ENCODE measurements at places on chromosomes 1 and 21.

- peaks cover 19% of the 10 kb centered on the region for H3K27me3 ChIP-seq
- H3K4me3 ChIP-seq = no peak overlapping the region
- DNase-seq = no peak
- peaks cover 7% of the 10 kb centered on the region for H3K4me1 ChIP-seq
- no peak overlapping the region for H3K27ac ChIP-seq
- H3K36me3 ChIP-seq = no peaks in the 10 kb centered on the region
Observed at GRCh38 chr1:231106347-231106746, 55.5 kb upstream of the TRIM67 start.

GRCh38 chr21:36697851-36698384, 997 bp upstream of the SIM2 start:
- no peak overlapping the region for H3K27ac ChIP-seq
- H3K4me1 ChIP-seq = peaks cover 10% of the 10 kb centered on the region
- no peaks in the 10 kb centered on the region for H3K36me3 ChIP-seq
- DNase-seq = no peak

- H3K27me3 ChIP-seq = peaks cover 61% of the 10 kb centered on the region
- H3K4me1 ChIP-seq = peaks cover 5% of the 10 kb centered on the region
- no peak for DNase-seq
- H3K36me3 ChIP-seq = no peaks in the 10 kb centered on the region
- no peak overlapping the region for H3K27ac ChIP-seq
Observed at GRCh38 chr1:228007049-228007800, 427 bp downstream of the WNT3A start.

GRCh38 chr1:113681596-113682337, 77.5 kb downstream of the PHTF1 start:
- no peak overlapping the region for H3K27ac ChIP-seq
- H3K4me1 ChIP-seq = peaks cover 5% of the 10 kb centered on the region
- H3K4me3 ChIP-seq = no peak overlapping the region
- no peak for DNase-seq
- H3K36me3 ChIP-seq = peaks cover 4% of the 10 kb centered on the region

GRCh38 chr1:204202481-204202880, 6.2 kb upstream of the KISS1 start:
- no peak for DNase-seq
- no peak overlapping the region for H3K27ac ChIP-seq
- peaks cover 4% of the 10 kb centered on the region for H3K4me1 ChIP-seq
- peaks cover 26% of the 10 kb centered on the region for H3K27me3 ChIP-seq

DNA sequence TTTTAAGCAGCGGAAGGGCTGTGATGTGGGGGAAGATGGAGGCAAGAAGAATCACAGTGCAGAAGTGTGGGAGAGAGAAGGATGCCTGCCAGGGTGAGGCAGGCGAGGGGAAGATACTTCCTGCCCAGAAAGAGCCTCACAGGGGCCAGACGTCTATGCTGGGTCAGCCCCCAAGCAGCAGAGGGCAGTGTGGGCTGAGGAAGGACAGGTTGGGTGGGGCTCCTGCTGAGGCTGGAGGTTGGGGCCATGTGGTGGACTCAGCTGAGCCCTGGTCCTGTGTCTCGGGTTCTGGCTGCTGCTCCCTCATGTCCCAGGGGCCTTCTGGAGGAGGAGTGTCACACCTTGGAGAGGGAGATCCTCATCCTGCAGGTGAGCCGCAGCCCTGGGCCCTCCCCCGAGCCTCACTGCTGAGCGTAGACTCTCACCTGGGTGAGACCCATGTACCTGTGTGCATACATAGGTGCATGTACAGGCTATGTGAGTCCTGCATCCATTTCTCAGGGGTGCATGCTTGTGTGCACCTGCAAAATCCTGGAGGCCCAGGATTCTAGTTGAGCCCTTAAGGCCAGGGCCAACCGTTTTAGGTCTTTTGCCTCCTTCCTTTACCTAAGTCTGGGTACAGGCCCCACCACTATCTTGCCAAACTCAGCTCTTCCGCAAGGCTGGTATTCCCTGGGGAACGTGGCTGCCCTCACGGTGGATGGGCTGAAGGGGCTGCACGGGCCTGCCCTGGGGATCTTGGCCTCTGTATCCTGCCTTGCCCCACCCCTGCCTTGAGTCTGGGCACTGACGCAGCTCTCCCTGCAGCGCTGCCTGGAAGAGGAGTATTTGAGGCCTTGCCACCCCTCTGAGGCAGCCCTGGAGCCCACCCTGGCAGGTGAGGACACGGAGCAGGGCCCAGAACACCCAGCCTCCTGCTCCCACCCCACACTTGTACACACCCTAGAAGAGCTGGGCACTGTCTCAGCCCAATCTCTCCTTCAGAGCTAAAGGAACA, 3.7 kb downstream of the CCDC24 start:
- DNase-seq = no peak
- no peak overlapping the region for H3K27ac ChIP-seq
- peaks cover 8% of the 10 kb centered on the region for H3K4me1 ChIP-seq

GRCh38 chr1:119968068-119968492, 71.8 kb upstream of the ADAM30 start:
- H3K4me1 ChIP-seq = peaks cover 18% of the 10 kb centered on the region
- no peak overlapping the region for H3K4me3 ChIP-seq
- peak overlapping the region; percentile 75 for H3K27ac ChIP-seq
- H3K27me3 ChIP-seq = no peaks in the 10 kb centered on the region

- H3K27ac ChIP-seq = no peak overlapping the region
- DNase-seq = no peak
- H3K36me3 ChIP-seq = no peaks in the 10 kb centered on the region
- H3K4me3 ChIP-seq = no peak overlapping the region
Observed at GRCh38 chr1:211652371-211652770, 23.1 kb downstream of the NEK2 start.

DNA sequence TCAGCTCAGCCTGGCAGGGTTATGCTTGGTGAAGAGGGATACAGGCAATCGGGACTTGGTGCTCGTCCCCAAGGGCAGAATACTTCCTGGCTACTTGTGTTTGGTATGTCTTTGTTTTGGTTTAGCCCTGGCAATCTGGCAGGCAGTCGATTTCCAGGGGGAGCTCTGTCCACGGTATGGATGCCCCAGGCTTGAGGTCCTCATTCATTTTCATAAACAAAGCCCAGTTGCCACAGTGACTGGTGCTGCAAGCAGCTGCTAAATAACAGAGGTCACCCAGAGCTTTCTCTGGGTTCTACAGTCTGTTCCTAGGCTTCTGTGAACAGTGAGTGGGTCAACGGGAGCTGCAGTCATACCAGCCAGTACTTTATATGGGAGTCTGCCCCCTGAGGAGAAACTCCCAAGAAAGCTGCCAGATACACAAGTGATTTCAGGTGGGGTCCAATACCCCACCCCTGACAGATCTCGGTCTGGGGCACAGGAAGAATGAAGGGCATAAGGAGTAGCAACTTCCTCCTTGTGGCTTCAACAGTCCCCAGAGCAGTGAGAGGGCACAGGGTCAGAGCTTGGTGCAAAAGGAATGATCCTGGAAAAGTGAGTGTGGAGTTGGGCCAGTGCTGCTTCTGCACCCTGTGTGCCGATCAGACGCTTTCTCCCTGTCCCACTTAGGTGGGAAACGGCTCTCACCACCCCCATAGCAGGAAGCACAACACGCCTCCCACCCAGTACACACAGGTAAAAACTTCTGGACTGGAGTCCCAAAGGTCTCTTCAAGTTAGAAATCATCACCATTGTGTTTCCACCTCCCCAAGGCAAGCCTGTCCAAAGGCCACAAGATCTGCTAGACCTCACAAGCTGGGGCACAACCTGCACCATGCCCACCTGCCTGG, 55.5 kb downstream of the TGFBR3 start:
- H3K27me3 ChIP-seq = no peaks in the 10 kb centered on the region
- H3K4me3 ChIP-seq = no peak overlapping the region
- H3K27ac ChIP-seq = peak overlapping the region; percentile 30
- H3K4me1 ChIP-seq = peaks cover 21% of the 10 kb centered on the region
- no peak for DNase-seq
- no peaks in the 10 kb centered on the region for H3K36me3 ChIP-seq

DNA sequence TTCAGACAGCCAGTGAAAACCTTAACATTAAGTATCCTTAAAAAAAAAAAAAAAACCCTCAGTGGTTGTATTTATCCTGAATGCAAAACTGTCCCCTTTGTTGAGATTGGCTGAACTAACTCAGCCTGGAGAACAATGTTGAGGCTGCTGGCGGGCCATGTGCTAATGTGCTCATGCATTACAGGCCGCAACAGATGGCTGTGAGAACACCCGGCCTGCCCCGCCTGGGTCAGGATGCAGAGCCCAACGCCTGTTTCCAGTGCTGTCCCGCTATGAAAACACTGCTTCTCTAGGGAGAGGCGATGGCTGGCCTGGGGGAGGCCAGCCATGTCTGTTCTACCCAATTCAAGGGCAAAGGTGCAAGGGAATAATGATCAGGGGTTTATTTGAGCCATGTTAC, 13.8 kb downstream of the OLIG2 start:
- DNase-seq = no peak
- H3K4me1 ChIP-seq = peaks cover 16% of the 10 kb centered on the region
- H3K27ac ChIP-seq = no peak overlapping the region
- H3K27me3 ChIP-seq = peaks cover 18% of the 10 kb centered on the region
- no peak overlapping the region for H3K4me3 ChIP-seq

- H3K4me1 ChIP-seq = peaks cover 20% of the 10 kb centered on the region
- H3K36me3 ChIP-seq = peaks cover 15% of the 10 kb centered on the region
- H3K27ac ChIP-seq = no peak overlapping the region
- no peak overlapping the region for H3K4me3 ChIP-seq
- no peak for DNase-seq
- H3K27me3 ChIP-seq = no peaks in the 10 kb centered on the region
Observed at GRCh38 chr1:28934676-28935075, 20.3 kb downstream of the EPB41 start.

- DNase-seq = no peak
- no peaks in the 10 kb centered on the region for H3K36me3 ChIP-seq
- no peak overlapping the region for H3K4me3 ChIP-seq
- peaks cover 10% of the 10 kb centered on the region for H3K27me3 ChIP-seq
- no peak overlapping the region for H3K27ac ChIP-seq
Observed at GRCh38 chr21:36547464-36547863, 67.5 kb upstream of the CLDN14 start.

DNA sequence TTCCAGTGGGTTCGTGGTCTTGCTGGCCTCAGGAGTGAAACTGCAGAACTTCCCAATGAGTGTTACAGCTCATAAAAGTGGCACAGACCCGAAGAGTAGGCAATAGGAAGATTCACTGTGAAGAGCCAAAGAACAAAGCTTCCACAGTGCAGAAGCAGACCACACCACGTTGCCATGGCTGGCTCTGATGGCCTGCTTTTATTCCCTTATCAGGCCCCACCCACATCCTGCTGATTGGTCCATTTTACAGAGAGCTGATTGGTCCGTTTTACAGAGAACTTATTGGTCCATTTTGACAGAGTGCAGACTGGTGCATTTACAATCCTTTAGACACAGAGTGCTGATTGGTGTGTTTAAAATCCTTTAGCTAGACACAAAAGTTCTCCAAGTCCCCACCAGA, 131.4 kb upstream of the CHRM3 start:
- no peak overlapping the region for H3K27ac ChIP-seq
- H3K4me1 ChIP-seq = no peaks in the 10 kb centered on the region
- no peak for DNase-seq
- no peak overlapping the region for H3K4me3 ChIP-seq
- no peaks in the 10 kb centered on the region for H3K27me3 ChIP-seq

- H3K4me1 ChIP-seq = no peaks in the 10 kb centered on the region
- H3K36me3 ChIP-seq = no peaks in the 10 kb centered on the region
Observed at GRCh38 chr1:60341274-60341673, 267.7 kb upstream of the C1orf87 start.

DNA sequence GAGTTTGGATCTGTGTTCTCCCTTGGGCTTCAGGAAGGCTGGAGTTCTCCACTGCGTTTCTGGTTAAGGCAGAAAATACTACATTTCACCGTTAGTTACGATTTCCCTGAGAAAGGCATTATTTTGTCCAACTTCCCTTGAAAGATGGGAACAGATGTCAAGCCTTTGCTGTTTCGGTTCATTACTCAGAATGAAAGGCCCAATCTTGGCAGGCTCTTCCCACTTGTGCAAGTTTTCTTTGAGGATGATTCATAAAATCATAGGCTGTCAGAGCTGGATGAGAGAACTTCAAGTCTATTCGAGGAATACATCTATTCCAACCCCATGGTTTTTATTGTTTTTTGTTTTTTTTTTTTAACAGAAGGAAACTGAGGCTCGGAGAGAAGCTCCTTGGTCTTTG, 205.2 kb downstream of the GRIK3 start:
- H3K36me3 ChIP-seq = no peaks in the 10 kb centered on the region
- no peaks in the 10 kb centered on the region for H3K4me1 ChIP-seq
- no peak for DNase-seq
- H3K27ac ChIP-seq = no peak overlapping the region
- no peak overlapping the region for H3K4me3 ChIP-seq
- no peaks in the 10 kb centered on the region for H3K27me3 ChIP-seq

DNA sequence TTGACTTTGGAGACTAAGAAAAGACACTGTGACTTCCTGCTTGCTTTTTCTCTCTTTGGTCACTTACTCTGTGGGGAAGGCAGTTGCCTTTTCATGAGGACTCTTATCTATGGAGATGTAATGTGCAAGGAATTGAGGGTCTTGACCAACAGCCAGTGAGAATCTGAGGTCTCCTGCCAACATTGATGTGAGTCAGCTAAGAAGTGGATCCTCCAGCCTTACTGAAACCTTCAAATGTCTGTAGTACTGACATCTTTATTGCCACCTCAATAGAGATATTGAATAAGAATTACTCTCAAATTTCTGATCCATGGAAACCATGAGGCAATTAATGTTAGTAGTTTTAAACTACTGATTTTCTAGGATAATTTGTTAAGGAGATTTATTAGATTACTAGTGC, 598.4 kb downstream of the ADGRL2 start:
- no peak for DNase-seq
- no peaks in the 10 kb centered on the region for H3K4me1 ChIP-seq
- no peaks in the 10 kb centered on the region for H3K36me3 ChIP-seq
- H3K27ac ChIP-seq = no peak overlapping the region
- no peak overlapping the region for H3K4me3 ChIP-seq

DNA sequence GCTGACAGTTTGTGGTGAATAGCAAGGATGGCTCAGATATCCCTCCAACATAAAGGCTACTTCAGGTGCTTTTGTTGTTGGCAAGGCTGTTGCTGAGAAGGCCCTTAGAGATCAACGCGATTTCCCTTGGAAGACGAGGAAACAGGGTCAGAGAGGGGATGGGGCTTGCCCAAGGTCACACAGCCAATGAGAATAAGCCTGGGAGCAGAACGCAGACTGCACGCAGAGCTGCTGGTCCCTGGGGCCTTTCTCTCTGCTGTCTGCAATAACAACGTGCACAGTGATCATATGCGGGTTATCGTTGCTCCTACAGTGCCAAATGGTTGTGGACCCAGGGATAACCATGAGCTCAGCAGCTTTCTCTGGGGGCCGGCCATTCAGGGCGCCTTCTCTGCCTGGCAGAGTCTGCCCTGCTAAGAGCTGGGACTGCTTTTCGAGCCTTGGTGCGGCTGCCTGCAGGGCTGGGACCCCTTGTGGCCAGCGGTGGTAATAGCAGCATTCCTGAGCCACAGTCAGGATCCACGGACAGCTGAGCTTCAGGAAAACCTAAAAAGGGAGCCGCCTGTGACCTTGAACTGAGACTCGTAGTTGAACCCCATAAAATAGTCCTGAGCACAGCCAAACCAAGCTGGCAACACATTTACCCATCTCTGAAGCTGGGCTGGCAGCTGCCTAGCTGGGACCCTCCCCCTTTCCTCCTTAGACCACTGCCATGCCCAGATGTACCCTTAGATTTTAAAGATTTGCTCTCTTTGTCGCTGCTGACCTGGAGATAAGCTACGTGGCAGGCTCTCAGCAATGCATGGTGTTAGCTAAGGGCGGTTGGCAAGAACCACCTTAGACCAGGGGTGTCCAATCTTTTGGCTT, 39.8 kb downstream of the HTR6 start:
- H3K4me3 ChIP-seq = no peak overlapping the region
- no peaks in the 10 kb centered on the region for H3K4me1 ChIP-seq
- no peaks in the 10 kb centered on the region for H3K36me3 ChIP-seq
- H3K27me3 ChIP-seq = no peaks in the 10 kb centered on the region
- peak; percentile 25 for DNase-seq
